ENCODE measurements at places on chromosomes 5 and 9.

- no peak for DNase-seq
Measured at GRCh38 chr9:87497080-87497603, 525 bp upstream of the DAPK1 start.

DNA sequence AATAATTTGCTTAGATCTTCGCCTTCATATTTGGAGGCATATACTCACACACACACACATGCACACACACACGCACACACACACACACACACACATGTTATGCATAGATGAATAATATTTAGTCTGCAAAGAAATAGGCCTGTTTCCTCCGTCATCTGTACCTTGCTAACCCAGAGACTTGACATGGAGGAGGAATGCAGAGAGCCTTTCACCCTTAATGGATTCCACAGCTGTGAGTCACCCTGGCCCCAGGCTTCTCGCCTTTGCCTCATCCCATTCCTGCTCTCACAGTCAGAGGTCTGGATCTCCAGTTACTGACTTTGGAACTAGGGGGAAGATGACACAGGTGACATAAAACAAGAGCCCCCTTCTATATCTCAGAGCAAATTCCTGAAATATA lies 29.7 kb downstream of the ZNF462 start:
- peak; percentile 83 for DNase-seq

- peak; percentile 5 for DNase-seq
Measured at GRCh38 chr5:84634256-84634655, 249.6 kb upstream of the EDIL3 start.

- DNase-seq: peak; percentile 29
Measured at GRCh38 chr5:73853091-73853490, 227.1 kb downstream of the ARHGEF28 start.

- DNase-seq: peak; percentile 77
Measured at GRCh38 chr9:81558091-81558830, 131.1 kb downstream of the TLE1 start.

GRCh38 chr5:132012371-132013005 lies 1.0 kb upstream of the ACSL6 start:
- DNase-seq: peak; percentile 30

DNA sequence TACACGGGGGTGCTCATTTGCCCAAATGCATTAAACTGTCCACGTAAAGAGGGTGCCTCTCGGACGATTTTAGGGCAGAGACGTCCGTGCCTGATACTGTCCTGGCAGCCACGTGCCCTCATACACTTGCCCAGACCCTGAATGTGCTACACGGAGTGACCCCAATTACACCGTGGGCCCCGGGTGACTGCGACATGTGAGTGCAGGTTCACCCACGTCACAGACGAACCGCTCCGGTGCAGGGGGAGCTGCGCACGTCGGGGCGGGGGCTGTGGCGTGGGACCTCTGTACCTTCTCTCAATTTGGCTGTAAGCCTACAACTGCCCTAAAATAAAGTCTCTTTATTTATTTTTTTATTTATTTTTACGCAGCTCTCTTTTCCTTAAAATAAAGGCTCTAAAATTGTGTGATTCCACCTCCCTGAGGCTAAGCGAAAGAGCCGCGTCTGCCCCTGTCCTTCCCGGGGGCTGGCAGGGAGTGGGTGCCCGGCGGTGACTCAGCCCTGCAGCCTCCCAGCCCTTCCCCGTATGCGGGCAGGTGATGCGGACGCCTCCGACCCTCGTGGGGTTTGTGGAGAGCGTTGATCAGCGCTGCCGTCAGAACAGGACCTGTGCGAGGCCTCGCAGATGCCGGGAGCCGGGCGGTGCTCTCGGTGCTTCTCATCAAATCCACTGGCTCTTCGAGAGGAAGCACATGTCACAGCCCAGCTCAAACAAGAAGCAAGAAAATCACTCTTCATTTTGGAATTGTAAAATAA lies 9.2 kb upstream of the EGFL7 start:
- DNase-seq: no peak

- no peak for DNase-seq
Measured at GRCh38 chr9:72791436-72791835, 161.4 kb downstream of the ALDH1A1 start.

GRCh38 chr9:87787735-87788134 lies 61.8 kb downstream of the CTSL start:
- no peak for DNase-seq

- DNase-seq: no peak
Measured at GRCh38 chr5:60843386-60843935, 608 bp downstream of the ELOVL7 start.

All from stromal cell of bone marrow (primary cell).